ENCODE measurements at places on chromosomes 7 and 10.

- no peak for DNase-seq
Observed at GRCh38 chr7:95041031-95041430, 133.6 kb downstream of the PPP1R9A start.

DNA sequence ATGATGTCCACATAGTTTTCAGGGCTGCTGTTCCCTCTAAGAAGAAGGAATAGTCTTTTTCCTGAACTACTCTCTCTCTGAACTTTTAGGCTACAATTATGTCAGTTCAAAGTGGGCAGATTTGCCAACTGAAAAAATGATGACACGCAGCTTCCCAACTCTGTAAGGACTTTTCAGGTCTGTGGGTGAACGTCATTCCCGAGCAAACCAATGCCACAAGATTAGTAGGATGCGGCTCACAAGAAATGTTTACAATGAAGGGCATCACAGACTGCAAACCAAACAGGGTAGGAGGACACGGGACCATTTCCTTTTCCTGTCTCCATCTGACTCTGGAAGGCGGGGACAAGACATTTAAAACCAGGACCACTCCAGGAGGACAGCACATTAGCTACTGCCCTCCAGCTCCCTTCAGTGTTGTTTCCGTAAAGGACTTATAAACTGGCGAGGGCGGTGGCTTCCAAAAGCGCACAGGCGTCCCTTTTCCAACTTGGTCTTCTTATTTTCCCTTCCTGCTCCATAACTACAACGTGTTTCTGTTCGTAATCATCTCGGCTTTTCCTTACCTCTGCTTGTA, 539 bp upstream of the MKLN1 start:
- DNase-seq, result peak; percentile 16

DNA sequence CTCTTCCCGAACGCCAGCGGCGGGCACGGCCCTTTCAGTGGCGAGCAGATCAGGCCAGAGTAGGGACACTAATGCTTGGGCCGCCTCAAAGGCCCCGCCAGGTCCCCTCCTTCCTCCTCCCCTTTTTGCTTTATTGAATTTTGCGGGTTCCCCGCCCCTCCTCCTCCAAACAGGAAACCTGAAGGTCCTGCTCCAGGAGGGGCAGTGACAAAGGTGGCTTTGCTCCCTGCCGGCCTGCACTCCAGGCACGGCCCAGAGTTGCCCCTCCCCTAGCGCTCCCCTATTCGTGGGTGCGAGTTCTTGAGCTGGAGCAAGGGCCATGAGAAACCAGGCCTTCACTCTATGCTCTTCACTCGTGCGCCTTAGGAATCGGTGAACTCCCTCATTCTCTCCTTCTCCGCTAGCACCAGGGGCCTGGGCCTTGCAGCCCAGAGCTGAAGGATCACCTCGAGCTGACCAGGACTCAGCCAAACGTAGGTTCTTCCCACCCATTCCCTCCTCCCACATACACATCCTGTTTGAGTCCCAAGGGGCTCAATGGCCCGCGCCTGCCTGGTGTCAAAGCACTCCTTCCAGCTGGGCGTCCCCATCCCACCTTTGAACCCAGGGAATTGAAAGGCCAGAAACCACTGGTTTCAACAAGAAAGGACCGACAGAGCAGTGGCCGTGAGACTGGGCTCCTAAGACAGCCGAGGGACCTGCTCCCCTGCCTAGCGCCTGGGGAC, 619 bp upstream of the HOXA6 start:
- no peak for DNase-seq

DNA sequence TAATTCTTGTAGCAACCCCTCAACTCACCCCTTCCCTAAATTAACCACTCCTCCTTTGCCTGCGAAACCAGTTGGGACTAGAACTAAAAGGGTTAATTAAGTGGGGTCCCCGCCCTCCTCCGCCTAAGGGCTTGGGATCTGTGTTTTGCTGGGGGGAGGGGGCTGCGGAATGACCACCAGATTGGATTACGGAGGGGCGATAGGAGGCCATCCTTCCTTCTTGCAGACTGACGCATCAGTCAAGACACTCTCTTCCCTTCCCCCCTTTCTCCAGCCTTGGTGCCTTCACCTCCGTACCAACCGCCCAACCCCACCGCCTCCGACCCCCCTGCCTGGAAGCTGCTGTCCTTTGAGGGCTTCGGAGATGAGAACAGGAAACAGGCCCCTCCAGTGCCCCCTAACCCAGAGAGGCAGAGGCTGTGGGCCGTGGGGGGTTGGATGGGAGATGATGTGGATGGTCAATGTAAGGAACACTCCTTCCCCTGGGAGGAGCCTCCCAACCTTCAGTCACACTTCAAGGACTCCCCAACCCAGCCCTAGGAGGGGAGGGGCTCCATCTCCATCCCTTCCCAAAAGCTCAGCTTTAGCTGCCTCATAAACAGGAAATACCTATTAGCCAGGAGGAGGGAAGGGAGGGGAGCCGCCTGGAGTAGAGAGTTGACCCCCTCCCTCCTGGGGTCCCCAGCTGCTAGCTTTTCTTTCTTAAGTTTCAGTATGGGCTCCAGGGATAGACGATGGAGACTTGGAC, 997 bp upstream of the LDB1 start:
- no peak for DNase-seq

DNA sequence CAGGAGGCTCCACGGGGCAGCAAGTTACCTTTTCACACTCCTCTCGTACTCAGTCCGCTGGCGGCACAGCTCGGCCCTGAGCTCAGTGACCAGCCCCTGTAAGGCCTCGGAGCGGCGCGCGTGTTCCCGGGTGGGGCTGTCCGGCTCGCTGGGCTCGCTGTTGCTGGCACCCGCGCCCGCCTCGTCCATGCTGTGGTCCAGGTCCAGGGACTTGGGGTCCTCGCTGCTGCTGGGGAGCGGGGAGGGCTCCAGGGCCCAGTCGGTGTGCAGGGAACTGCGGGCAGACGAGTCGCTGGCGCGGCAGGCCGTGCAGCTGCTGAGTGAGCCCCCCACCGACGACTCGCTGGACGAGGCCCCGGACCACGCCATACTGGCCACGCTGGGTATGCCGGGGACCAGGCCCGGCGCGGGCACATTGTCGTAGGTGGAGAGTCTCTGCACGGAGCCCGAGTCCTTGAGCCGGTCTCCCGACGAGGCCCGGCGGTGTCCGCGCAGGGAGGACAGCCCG, 143.8 kb downstream of the MAPK8 start:
- no peak for DNase-seq

- no peak for DNase-seq
Observed at GRCh38 chr10:122239578-122240257, 31.4 kb upstream of the BTBD16 start.

DNA sequence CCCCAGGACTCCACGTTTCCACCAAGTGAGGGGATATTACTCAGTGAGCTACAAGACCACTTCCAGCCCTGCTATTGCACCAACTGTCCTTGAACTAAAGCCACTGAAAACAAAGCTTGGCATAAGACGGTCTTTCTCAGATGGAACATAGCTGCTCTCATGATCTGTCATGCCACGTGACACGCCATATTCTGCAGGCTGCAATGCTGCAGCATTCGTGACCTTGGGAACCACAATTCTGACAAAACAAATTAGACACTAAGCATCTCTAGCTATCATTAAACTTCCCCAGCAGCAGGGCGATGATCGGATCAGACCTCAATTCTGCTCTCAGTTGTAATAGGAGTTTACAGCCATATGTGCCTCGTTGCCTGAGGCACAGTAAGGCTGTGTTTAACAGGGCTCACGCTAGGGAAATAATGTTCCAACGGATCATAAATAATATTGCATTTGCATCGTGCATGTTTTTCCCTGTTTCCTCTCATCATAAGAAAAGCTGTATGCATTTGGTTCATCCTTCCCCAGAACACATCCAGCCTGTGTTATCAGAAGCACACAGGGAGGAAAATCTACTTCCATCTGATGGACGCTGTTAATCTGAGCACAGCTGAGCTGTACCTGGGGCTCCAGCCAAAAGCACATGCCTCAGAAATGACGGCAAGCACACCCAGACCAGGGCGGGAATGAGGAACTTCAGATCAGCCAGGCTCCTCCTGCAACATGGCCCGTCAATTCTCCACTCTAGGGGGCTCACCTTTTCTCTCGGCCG, 38.6 kb upstream of the CNPY1 start:
- no peak for DNase-seq

DNA sequence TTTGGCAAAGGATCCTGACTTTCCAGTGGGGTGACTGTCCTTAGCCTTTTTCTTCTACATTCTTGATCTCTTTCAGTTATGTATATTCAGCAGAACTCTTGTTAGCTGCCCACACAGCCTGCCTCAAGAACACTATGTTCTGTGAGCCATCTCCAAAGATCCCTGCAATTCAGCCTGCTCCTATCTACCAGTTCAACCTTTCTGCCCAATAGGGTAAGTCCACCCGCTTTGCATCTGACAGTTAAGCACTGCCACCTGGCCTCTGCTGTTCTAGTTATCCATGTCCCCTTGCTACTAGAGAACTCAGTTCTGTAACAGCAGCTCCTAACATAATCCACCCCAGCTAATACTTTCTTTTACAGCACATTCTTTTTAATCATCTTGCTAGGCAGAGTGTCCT, 13.5 kb downstream of the OR9A2 start:
- DNase-seq, result no peak
